ENCODE measurements at places on chromosomes 1 and 21. TPM values are rescaled to one million over a fixed set of nuclear protein-coding genes. Genes with fewer than 3 reads are reported as not detected.

HENMT1 gene
- not detected for total RNA-seq

KCNE2 gene
- total RNA-seq = not detected

AKR7A3 gene
- total RNA-seq = 0.21 TPM

RSPH1 gene
- not detected for total RNA-seq

PADI2 gene
- total RNA-seq = 2.4 TPM

PLA2G2A gene
- total RNA-seq = not detected

LRRC8C gene
- total RNA-seq = 2.7 TPM

C2CD4D gene
- total RNA-seq = 0.45 TPM

CELA3B gene
- total RNA-seq = not detected
